ENCODE measurements at places on chromosomes 6 and 20. TPM values are rescaled to one million over a fixed set of nuclear protein-coding genes. Genes with fewer than 3 reads are reported as not detected.

The DLL1 gene
- 0.13 TPM for total RNA-seq

The CHRNA4 gene
- not detected for total RNA-seq

The MEP1A gene
- not detected for total RNA-seq

The ULBP2 gene
- total RNA-seq: 0.37 TPM

The CRISP3 gene
- total RNA-seq: not detected

The BNIP5 gene
- total RNA-seq: not detected

The SLC24A3 gene
- not detected for total RNA-seq

The LY6G6F gene
- total RNA-seq: not detected

The HAO1 gene
- not detected for total RNA-seq

The TTI1 gene
- 31.9 TPM for total RNA-seq
